ENCODE measurements at places on chromosomes 3 and 15.
A peak's percentile ranks its signal among the peaks of the same experiment; 100 is the strongest.

GRCh38 chr3:62134061-62134496 lies 239.3 kb downstream of the FEZF2 start:
- ATAC-seq: no peak

GRCh38 chr15:87362531-87362930 lies 894.0 kb downstream of the NTRK3 start:
- ATAC-seq: no peak

DNA sequence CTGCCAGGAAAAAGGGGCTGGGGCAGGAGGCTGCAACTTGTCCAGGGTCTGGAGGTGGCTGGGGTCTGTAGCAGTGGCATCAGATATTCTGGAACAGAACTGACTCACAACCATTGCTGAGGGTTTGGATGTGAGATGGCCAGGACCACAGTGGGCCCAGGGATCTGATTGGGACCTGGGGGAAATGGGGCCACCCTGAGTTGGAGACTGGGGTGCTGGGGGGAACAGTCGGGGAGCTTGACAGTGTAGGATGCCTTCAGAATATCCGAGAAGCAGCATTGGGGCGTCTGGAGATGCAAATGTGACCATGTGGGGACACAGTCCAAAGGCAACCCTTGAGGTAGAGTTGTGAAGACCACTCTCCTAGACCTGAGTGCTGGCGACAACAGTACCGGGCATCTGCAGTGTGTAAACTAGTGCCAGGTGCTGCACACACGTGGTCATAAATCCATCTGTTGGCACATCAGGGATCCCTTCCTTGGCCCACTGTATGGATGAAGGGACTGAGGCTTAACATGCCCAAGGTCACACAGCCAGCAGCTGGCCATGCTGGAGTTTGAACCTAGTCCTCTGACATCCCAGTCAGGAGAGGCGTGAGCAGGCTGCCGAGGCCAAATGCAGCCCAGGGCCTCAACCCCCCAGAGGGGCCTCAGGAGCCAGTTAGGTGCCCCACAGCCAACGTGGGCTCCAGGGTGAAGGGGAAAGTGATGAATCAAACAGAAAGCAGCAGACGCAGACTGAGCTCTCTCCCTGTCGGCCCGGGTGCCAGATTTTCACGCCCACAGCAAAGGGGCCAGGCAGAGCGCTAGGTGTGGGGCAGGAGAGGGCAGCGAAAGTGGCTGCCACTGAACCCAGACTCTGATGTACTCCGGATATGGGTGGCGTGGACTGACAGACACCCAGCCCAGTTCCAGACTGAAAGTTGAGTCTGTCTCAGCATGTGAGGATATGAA lies 18.8 kb downstream of the HEMK1 start:
- ATAC-seq: no peak

DNA sequence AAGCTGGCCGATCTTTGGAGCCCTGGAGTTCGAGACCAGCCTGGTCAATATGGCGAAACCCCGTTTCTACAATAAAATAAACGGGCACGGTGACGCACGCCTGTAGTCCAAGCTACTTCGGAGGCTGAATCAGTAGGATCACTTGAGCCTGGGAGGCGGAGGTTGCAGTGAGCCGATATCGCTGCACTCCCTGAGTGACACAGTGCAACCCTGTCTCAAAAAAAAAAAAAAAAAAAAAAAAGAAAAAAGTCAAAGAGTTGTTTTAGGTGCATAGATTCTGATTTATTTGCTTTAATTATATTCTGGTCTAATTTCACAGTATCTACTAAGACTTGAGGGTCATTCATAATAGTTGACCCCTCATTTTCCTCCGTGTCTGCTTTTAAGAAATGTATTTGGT lies 1.7 kb downstream of the ARL13B start:
- no peak for ATAC-seq

DNA sequence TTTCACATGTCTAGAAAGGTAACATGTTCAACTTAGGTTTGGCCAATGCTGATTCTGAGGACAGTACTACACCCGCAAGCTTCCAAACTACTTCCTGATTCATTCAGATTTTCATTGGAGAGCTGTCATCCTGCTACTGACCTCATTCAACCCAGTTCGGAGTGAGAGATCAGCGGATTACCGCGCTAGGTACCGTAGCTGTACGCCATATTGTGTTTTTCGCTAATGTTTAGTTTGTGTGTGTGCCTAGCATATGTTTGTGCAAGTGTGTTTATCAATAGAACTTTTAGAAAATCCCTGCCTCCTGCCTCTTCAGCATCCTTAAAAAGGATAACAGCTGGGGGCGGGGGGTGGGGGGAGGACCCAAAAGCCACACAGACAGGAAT lies 1.1 kb downstream of the ZBTB20 start:
- no peak for ATAC-seq

GRCh38 chr3:8112587-8112986 lies 389.0 kb upstream of the LMCD1 start:
- peak; percentile 50 for ATAC-seq

DNA sequence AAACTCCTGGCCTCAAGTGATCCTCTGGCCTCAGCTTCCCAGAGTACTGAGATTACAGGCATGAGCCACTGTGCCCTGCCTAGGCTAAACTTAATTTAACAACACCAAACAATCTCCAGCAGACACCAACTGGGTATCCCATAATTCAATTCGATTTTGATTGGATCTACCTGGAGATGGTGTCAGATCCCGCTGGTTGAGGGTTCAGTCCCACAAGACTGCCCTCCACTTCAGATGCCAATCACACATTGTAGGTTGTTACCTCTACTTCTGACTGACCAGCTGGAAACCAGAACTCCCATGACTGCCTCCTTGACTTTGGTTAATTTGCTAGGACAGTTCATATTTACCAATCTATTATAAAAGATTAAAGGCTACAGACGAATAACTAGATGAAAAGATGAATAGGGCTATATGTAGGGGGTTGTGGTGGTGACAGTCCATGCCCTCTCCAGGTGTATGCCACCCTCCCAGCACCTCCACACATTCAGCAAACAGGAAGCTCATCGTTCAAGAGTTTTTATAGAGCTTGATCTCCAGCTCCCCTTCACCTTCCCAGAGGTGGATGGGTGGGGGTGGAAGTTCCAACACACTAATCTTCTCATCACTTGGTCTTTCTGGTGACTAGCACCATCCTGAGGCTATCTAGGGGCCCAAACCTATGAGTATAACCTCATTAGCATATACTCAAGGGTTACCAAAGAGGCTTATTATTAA lies 9.3 kb downstream of the B2M start:
- peak; percentile 23 for ATAC-seq

- no peak for ATAC-seq
Observed at GRCh38 chr3:159916052-159916451, 72.6 kb upstream of the IL12A start.

- no peak for ATAC-seq
Observed at GRCh38 chr15:89333011-89333860, 1.4 kb downstream of the POLG start.

DNA sequence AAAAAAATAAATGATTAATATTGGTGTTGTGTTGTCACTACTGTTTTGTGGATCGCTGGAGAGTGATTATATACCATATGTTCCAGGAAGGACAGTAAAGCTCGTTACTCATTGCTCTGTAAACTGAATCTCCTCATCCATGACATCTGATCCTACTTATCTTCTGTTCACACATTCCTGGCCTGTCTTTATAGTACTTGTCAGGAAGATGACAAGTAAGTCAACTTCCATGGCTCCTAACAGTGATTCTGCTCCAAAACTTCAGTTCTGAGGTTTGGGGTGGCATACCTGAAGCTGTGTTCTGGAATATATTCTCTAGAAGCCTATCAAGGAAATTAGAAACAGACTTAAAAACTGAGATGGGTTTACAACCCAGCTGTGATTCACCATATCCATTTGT lies 288.9 kb downstream of the ZBBX start:
- ATAC-seq: no peak

DNA sequence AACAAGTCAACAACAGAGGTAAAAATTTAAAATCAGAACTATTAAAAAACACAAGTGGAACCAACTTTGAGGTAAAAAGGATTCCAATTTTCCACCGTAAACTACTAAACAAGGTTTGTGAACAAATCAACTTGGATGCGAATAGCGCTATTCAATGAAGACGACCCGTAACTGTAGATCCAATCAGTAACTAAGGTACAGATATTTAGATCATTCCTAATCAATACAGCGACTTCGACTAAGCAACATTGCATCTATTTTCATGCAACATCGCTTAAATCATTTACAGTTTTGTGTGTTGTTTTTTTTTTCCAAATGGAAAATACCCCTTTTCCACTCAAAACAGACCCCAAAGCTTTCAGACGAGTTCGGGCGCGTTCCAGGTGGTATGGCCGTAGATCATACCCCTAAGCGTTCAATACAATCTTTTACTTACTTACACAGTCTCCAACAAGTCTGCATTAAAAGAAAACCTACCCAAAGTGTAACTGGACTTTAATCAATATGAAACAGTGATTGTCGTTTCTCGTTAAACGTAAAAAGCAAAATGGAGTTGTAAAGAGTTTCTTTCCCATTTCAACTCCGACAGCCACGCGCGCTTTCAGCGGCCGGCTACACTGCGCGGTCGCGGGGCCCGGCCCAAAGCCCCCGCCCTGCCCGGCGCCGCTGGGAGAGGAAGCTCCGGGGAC lies 786 bp downstream of the RHOA start:
- no peak for ATAC-seq

DNA sequence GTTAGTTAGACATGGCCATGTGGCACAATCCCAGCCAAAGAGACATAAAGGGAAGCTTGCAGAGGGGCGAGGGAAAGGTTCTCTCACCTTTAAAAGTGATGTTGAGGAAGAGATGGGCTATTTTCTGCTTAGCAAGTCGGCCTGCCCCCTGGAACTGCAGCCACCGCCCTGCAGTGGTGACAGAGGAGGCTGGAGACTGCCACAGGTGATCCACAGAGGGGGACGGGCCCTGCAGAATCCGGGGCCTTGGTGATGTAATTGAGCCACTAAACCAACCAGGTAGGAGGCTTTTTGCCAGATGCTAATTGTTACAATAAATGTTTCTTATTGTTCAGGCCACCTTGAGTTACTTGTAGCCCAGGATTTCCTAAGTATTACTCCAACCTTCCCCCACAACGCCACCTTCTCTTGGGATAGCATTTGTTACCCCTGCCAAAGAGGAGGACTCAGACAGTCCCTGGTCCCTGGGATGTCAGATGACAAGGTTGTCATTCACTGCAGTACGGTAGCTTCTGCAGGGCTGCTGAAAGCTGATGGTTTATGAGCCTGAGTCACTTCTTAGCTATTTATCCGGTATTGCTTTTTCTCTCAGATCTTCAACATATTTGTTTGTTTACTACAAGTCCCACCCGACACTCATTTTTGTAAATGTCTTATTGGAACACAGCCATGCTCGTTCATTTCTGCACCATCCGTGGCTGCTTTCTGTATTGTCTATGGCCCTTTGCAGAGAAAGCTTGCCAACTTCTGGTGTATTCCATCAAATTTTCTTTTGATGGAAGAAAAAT lies 63.3 kb upstream of the SEC61A1 start:
- ATAC-seq: peak; percentile 90

DNA sequence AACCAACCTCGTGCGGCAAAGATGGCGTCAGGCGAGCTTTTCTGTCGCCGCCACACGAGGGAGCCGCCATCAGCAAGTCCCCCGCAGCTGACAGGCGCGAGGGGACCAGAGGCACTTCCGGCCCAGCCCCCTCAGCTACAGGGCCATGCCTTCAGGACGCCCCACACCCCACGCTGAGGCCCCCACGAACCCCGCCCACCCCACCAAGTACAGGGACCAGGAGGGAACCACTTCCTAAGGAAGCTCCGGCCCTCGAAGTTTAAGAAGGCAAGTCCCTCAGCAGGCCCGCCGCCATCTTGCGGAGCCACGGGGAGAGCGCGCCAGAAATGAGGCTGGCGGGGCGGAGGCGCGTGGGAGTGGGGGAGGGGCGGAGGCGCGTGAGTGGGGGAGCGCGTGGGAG lies 790 bp downstream of the DAZL start:
- no peak for ATAC-seq

- ATAC-seq: no peak
Observed at GRCh38 chr3:67593761-67594234, 60.6 kb downstream of the SUCLG2 start.

DNA sequence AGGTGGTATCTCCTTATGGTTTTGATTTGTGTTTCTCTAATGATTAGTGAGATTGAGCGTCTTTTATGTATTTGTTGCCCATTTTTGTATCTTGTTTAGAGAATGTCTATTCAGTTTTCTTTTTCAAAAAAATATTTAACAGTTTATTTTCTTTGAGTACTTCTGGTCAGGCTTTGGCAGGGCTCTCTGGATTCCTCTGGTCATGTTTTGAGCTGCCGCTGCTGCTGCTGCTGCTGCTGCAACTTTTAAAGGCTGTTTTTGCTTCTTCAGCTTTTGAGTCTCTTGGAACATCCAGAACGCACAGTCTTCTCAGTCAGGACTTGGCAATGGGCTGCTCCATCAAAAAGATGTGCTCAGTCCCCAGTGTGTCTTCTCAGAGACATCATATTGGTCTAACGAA lies 40.1 kb downstream of the REC114 start:
- no peak for ATAC-seq

DNA sequence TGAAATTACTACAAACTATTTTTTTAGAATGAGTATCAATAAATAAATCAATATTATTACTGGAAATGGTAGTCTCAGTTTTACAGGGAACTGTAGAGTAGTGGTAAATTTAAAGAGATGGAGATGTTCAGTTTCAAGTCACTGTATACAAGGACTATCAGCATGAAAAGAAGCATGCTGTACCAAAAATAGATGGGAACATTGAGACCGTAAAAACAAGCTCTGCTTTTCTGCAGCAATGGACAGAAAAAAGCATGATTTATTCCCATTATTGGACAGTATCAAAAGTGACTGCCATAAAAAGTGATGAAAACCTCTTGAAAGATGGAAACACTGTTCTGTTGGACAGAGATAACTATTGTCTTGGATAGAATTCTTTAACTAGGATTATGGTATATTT lies 187.2 kb downstream of the EPHA6 start:
- no peak for ATAC-seq

DNA sequence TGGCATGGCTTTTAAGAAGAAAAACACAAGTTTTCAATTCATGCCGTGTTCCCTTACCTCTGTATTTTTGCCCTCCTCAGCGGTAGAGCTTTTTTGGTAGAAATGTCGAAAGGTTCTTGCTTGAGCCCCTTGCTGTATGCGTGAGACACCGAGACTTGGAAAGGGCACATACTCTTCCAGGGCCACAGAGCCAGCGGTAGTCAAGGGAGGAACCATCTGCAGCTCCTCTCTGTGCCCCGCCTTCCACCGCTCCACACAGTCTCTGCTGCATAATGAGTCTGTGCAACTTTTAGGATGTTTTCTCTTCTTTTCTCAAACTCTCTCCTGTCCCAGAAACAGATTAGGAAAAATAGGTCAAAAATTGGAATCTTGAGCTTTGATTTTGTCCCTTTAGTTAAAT lies 77.5 kb downstream of the LPP start:
- peak; percentile 91 for ATAC-seq

GRCh38 chr3:126577261-126577660 lies 18.5 kb upstream of the C3orf22 start:
- ATAC-seq: no peak

Data from motor neuron (in vitro differentiated cells).